ENCODE measurements at places on chromosomes 4 and X. TPM values are rescaled to one million over a fixed set of nuclear protein-coding genes. Genes with fewer than 3 reads are reported as not detected.

The PAGE5 gene
- not detected for total RNA-seq

GRCh38 chrX:11266573-11267003 lies 26.6 kb upstream of the AMELX start:
- DNase-seq: no peak

GRCh38 chr4:138650929-138651448 lies 364.6 kb upstream of the NOCT start:
- DNase-seq: no peak

DNA sequence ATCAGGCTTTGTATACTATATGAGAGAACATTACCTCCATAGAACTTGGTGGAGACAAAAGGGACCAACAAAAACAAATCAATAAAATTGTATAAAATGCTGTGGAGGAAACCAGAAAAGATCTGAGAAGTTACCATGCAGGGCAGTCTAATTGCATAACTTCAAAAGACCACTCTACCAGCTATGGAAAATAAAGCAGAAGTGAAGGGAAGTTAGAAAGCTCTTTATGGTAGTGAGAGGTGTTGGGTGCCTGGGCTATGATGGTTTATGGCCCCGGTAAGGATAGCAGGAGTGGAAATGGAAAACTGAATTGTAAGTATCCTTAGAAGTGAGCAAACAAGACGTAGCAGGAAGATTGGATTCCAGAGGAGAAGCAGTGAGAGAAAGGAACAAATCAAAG lies 3.1 kb downstream of the TMEM184C start:
- DNase-seq: no peak

The NLGN3 gene
- total RNA-seq: 0.48 TPM

- DNase-seq: no peak
Observed at GRCh38 chr4:73340917-73341316, 63.2 kb upstream of the ALB start.

DNA sequence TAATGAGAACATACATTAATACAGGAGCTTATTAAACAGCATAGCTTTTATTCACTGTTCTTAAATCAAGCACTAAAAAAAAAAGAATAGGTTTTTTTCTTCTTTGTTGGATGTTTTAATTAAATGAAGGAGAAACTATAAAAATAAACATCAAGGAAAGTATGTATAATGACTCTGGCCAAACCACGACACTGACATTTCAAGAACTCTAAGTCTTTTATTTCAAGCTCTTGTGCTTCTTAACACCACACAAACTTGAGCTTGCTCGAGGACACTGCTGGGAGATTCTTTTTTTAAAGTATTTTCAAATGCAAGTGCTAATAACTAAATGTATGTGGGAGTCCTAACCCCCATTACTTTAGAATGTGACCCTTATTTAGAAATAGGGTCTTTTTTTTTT lies 204.9 kb upstream of the PPARGC1A start:
- DNase-seq: no peak

The CT45A10 gene
- not detected for total RNA-seq

DNA sequence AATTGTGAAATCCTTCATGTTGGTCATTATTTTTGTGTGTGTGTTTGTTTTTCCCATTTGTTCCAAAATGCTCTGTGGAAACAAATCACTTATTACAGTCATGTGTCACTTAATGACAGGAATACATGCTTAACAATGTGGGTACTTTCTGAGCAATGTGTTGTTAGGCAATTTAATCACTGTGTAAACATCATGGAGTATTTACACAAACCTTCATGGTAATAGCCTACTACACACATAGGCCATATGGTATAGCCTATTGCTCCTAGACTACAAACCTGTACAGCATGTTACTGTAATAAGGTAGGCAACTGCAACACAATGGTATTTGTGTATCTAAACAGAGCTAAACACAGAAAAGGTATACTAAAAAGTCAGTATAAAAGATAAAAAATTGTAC lies 388.9 kb upstream of the PPP1R2C start:
- DNase-seq: no peak

- no peak for DNase-seq
Observed at GRCh38 chrX:41275661-41276609, 58.0 kb upstream of the DDX3X start.
